ENCODE measurements at places on chromosomes 11 and 22. TPM values are rescaled to one million over a fixed set of nuclear protein-coding genes. Genes with fewer than 3 reads are reported as not detected.

DNA sequence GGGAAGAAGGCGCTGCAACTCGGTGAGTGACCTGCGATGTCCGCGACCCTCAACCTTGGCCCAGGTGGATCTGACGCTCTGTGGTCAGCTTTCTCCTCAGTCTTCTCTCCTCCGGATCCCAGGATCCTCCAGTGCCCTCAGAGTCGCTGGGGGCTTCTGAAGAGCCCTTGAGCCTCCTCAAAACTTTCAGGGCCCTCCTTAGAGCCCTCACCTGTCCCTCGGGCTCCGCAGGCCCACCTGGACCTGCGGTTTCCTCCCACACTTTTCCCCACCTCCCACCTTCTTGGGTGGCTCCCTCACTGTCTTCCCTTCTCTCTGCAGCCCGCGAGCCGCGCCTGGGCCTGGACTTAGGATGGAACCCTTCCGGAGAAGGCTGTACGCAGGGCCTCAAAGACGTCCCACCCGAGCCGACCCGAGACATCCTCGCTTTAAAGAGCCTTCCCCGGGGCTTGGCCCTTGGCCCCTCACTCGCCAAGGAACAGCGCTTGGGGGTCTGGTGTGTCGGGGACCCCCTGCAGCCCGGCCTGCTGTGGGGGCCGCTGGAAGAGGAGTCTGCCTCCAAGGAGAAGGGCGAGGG is 335 bp downstream of the ZNF408 start:
- no peak for DNase-seq

DNA sequence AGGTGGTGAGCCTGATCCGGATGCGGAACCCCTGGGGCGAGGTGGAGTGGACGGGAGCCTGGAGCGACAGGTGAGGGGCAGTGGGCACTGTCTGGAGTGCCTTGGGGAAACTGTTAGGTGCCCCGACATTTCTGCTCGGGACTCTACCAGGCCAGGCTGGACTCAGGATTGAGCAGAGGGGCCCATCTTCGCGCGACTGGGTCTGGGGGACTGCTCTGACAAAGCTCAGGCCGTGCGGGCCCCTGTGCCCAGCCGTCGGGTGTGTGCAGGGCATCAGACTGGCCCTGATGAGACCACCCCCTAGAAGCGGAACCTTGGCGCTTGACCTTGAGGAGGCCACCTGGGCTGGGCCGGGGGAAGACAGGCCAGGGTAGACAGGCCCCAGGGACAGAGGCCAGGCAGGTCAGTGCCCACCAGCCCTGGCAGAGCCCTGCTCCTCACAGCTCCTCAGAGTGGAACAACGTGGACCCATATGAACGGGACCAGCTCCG is 6.3 kb downstream of the CAPN1 start:
- DNase-seq: peak; percentile 58

DNA sequence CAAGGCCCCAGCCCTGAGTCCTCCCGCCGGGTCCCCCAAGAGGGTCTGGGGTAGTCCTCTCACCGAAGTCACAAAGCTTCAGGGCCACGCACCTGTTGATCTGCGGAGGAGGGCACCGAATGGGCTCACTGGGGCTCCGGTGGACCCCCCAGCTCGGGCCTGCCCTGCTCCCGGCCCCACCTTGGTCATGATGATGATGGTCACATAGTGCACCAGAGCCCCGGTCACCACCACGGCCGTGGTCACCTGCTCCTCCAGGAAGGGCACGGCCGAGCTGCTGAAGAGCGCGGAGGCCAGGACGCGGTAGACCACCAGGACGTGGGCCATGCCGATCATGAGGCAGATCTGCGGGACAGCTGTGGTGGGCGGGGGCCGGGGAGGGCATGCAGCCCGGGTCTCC is 13.5 kb upstream of the SIGIRR start:
- no peak for DNase-seq

- DNase-seq: no peak
Observed at GRCh38 chr11:76686261-76687079, 15.9 kb upstream of the LRRC32 start.

GRCh38 chr22:46024136-46024840 is 47.3 kb upstream of the WNT7B start:
- peak; percentile 48 for DNase-seq

DNA sequence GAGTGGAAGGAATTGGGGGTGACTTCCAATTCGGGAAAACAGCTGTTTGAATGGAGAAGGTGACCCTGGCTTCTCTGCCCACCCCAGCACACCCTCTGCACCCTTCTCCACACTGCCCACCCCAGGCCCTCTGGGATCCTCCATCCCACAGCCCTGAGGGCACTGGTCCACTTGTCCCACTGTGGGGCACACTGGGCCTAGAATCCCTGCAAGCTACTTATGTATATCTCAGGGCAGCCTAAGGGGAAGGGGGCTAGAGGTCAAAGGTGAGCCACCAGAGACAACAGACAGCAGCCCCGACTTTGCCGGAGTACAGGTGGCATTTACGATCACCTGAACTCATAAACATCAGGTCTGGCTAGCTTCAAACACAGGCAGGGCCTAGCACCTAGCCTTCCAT is 673 bp upstream of the SCUBE2 start:
- no peak for DNase-seq

DNA sequence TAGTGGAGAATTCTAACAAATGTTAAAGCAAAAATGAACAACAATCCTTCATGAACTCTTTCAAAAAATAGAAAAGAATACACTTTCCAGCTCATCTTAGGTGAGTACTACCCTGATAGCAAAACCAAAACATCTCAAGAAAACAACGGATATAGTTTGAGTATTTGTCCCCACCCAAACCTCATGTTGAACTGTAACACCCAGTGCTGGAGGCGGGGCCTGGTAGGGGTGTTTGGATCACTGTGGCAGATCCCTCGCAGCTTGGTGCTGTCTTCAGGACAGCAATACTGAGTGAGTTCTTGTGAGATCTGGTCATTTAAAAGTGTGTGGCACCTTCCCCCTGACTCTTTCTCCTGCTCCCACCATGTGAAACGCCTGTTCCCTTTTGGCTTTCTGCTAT is 27.0 kb downstream of the NCAPD3 start:
- DNase-seq: no peak

Gene CLTCL1
- total RNA-seq: 4.2 TPM

DNA sequence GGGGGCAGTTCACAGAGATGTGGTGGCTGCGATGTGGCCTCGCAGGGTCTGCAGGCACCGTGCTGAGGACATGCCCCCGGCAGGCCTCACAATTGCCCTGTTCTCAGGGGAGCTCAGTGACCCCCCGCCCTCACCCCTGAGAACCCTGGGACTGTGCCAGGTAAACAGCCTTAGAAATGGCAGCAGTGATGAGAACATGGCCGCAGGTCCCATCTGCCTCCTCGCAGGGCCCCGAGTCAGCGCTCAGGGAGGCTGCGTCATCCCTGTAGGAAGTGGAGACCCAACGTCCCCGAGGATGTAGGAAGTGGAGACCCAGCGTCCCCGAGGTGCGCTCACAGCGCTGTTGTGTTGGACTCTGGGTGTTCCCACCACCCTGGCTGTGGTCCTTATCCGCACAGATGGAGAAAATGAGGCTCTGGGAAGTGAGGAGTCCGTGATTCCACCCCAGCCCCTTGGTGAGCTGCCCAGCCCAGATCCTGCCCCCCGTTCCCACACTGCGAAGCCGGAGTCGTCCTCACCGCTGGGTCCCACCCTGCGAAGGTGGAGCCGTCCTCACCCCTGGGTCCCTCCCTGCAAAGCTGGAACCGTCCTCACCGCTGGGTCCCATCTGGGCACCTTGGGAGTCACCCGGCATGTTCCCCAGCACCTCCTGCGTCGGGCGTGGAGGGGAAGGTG is 1086.8 kb downstream of the BRD1 start:
- DNase-seq: no peak

GRCh38 chr22:22799561-22799960 is 88.1 kb upstream of the IGLL5 start:
- no peak for DNase-seq

- DNase-seq: no peak
Observed at GRCh38 chr11:70680781-70681281, 282.5 kb downstream of the CTTN start.

DNA sequence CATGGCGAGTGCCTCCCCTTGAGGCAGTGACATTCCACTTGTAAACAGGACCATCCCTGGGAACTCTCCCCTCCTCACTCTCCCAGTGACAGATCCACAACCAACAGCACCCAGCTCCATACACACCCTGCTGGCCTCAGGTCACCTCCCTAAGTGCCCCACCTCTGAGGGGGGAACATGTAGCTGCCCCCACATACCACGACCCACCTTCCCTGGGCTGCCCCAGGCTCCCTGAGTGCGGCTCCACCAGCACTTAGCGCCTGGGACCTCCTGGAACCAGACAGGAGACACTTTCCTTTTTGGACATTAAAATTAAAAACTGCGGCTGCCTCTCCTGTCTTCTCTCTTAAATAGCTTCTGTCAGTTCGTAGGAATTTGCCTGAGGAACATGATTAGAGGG is 1140.1 kb downstream of the BRD1 start:
- DNase-seq: no peak

Gene APOBEC3G
- total RNA-seq: 12.5 TPM

DNA sequence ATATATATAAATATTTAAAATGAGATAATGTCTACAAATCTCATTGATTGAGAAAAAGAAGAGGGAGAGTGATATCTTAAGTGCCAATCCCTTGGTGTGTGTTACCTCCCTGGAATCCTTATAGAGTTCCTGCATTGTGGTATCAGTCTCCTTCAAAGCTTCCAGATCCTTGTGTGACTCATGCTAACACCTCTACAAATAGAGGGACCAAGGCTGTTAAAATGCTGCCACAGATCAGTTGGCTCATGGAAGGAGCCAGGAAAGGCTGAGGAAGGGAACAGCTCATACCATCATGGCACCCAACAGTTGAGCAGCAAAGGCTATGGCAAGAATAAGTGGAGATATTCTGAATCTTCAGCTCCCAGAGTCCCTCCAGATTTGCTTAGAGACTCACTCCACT is 163.6 kb upstream of the ISX start:
- DNase-seq: no peak

DNA sequence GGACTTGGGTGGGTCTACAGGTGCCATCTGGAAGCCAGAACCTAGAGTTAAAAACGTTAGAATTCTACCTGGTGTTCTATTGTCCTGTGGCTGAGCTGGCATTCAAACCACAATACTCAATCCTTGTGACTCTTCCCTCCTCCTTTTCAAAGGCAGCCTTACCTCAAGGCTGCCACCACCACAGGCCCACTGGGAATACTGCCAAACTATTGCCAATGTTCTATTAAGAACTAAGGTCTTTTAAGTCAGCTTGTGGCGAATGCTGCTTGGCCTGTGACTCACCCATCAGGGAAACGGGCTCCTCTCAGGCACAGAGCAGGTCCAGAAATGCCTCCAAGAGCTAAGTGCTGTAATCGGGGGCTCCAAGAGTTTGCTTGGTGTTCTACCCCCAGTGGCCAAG is 1008.4 kb downstream of the JRKL start:
- no peak for DNase-seq

GRCh38 chr11:87454241-87454640 is 416.5 kb downstream of the TMEM135 start:
- no peak for DNase-seq

GRCh38 chr11:79362206-79362757 is 78.5 kb downstream of the TENM4 start:
- no peak for DNase-seq

Gene CLNS1A
- 90.3 TPM for total RNA-seq

Gene LRP5
- 29.5 TPM for total RNA-seq

Gene TCN1
- not detected for total RNA-seq

GRCh38 chr11:107856981-107857517 is 1.5 kb downstream of the SLC35F2 start:
- no peak for DNase-seq

Gene CABP4
- 0.71 TPM for total RNA-seq

DNA sequence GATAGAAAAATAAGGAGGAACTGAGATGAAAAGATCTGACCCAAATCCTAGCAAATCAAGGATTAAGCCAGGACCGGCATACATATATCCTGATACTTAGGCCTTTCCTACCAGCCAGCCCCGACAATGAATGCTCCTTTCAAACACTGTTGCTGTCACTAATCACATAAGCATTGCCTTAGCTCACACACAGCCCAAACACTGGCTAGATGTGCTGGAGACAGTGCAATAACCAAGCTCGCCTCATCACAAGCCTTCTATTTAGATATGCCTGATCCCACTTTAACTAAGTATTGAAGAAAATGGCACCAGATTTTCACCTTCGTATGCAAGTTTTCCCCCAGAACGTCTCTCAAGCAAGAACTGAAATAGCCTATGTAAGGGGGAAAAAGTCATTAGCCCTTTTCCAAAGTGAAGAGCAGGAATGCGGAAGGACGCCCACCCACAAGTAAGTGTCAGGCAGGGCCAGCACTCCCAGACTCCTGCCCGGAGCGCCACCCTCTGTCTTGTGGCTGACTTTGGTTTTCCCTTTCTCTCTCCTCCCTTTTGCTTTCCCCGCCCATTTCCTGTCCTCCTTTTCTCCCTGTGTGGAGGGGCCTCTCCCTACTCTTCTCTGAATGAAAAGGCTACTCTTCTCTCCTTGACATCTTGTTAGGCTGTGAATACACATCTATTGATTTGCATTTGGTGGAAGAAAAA is 8.9 kb upstream of the OPCML start:
- no peak for DNase-seq

Gene SCUBE1
- 0.81 TPM for total RNA-seq

DNA sequence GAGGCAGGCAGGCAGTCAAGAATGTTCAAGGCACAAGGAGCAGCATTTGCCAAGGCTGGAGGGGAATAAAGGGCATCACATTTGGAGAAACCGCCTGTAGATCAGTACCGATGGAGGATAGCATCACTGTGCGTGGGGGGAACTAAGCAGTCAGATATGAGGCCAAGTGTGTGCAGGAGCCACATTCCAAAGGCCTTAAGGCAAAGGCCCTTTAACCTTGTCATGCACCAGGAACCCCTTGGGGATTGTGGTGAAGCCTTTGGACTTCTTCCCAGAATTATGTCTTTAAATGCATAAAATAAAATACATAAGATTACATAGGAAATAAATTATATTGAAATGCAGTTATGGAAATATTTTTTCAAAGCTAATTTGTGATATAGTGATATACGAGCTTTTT is 532.1 kb downstream of the BUD13 start:
- no peak for DNase-seq

GRCh38 chr11:34650528-34650927 is 29.6 kb downstream of the EHF start:
- no peak for DNase-seq

GRCh38 chr22:16847271-16847670 is 22.1 kb upstream of the XKR3 start:
- no peak for DNase-seq

Gene RIMBP3C
- total RNA-seq: 0.14 TPM

DNA sequence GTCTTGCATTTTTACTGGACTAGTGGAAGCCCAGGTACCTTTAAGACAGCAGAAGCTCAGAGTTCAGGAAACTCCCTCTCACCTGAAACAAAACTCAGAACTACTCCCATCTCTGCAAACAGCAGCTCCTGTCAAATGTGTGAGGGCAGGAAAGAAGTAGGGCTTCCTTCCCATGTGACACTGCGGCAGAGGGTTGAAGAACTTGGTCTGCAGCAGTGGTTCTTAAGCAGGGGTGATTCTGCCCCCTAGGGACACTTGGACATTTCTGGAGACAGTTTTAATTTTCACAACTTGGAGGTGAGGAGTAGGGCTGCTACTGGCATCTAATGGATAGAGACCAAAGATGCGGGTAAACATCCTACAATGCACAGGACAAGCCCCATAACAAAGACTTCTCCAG is 63.4 kb downstream of the RCN1 start:
- DNase-seq: no peak

GRCh38 chr11:127035824-127036223 is 35.3 kb upstream of the KIRREL3 start:
- no peak for DNase-seq

GRCh38 chr11:91641153-91641552 is 583.5 kb upstream of the FAT3 start:
- no peak for DNase-seq
